ENCODE measurements at places on chromosomes 4 and X.
A peak's percentile ranks its signal among the peaks of the same experiment; 100 is the strongest.

DNA sequence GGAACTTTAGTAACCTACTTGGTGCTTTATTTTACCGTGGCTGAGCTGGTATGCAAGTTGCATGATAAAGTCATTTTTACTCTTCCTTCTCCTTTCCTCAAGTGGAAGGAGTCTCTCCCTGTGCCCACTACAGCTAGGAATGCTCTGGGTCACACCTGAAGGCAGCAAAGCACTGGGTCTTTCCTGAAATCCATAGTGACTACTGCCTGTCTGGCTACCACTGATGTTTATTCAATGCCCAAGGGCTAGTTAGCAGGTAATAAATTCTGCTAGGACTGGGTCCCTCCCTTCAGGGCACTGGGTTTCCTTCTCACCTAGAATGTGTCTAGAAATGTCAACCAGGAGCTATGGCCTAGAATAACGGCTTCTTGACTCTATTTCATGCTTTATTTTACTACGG lies 1081.4 kb downstream of the FAT4 start:
- no peak for DNase-seq

GRCh38 chrX:48720577-48721250 lies 24.2 kb downstream of the SUV39H1 start:
- no peak for DNase-seq

GRCh38 chr4:119833611-119834010 lies 205.0 kb upstream of the PDE5A start:
- DNase-seq = no peak

DNA sequence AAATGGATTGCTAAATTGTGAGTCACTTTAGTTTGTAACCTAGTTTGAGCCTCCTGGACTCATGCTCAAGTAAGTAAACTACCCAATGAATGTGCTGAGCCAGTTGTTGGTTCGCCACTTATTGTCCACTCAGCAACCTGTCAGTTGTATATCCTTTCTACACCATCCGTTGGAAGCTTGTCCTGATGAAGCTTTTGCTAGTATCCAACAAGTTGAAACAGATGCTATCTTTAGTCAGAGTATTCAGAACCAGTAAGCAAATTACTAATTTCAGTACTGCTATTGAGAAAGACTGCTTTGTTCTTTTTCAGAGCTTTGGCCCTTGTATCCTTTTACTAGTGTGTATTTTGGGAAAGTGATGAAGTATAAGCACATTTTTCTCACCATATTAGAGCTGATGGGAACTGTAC lies 4.3 kb upstream of the NAA15 start:
- no peak for DNase-seq

DNA sequence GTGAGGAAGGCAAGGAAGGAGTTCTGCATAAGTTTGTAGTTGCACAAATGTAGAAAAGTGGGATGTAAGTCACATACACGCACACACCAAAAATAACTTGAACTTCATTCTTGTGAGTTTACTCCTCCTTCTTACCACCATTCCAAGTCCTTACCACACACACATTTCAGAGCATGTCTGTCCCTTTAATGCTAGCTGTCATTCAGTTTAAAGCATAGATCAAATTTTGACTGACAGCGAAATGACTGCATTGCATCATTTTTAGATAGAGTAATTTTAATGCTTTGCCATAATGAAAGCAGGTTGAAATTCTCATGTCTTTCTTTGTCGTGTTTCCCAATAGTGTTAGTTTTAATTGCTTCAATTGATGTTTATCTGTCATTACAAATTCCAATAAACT lies 629.6 kb upstream of the HTR2C start:
- DNase-seq = no peak

DNA sequence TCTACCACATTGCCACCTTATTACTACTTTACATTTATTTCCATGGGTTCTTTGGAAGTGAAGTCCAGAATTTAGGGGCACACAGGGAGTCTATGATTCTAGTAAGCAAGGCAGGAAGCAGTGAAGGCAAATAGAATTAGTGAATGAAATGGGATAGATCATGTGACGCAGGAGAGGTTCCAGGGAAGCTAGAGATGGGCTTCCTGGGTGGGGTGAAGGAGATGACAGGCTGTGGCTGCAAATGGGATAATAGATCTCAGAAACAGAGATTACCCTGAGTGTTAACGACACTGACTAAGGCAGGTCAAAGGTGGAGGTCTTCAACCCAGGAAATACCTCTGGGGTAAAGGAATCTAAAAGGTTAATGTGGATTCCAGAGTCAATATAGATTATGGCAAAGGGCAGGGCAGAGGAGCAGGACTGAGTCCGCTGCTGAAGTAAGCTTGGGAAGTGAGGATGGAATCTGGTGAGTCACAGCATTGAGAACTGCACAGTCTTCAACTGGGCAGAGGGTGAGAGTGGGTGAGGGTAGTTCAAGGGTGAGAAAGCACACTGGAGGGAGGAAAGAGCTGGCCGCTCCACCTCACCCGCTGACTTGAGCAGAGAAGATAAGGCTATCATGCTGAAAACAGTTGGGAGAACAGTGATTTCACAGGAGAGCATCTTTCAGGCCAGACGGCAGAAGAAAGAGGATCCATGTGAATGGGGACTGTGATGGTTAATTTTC lies 70.8 kb downstream of the ANXA3 start:
- DNase-seq = no peak

DNA sequence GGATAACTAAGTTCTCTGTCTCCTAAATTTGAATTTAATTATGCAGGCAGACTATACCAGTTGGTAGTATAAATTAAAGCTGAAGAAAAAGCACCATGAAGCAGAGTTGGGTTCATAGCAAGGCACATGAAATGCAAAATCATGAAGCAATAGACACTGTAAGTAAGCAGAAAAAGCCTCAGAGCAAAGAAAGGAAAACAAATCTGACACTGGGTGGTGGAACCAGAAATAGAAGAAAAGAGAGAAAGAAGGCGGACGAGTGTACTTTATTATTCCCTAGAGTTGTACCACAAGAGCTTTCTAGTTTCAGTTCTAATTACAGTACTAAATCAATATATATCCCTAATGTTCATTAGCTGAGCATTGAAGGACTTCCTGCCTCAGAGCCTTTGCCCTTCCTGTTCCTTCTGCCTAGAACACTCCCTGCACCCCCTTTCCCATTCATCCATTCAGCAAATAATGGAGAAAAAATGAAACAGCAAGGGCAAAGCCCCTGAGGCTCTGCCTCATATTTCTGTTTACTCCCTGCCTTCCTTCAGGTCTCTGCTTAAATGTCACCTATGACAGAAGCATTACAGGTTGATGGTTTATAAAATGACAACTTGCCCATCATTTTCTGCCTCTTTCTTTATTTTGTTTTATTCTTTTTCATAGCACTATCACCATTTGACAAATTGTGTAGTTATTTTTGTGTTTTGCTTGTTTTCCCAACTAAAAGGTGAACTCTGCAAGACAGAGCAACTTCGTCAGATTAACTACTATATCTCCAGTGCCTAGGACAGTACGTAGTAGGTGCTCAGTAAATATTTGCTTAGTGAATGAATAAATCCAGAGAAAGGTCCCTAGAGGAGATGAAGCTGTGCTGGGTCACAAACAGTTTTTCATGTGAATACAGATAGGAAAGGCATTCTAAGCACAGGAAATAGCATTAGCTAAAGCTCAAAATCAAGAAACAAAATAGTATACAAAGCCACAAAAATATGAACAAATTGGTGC lies 154.0 kb upstream of the RASGEF1B start:
- DNase-seq = no peak

DNA sequence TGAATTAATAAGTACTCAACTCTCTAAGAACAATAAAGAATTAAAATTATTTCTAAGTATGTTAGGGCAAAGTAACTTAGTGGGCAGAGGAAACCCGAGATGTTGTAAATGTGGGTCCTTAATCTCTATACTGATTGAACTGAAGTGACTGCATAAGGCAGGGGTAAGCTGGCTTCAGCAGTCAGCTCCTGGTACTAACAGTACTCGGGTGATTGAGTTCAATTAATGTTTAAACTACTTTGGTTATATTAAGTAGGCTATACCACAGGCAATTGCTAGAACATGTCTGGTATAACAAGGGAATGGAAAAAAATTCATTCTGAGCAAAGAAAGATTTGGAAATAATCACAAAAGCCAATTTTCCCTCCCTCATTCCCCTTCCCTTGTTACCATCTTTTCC lies 90.7 kb downstream of the LNX1 start:
- DNase-seq = no peak

DNA sequence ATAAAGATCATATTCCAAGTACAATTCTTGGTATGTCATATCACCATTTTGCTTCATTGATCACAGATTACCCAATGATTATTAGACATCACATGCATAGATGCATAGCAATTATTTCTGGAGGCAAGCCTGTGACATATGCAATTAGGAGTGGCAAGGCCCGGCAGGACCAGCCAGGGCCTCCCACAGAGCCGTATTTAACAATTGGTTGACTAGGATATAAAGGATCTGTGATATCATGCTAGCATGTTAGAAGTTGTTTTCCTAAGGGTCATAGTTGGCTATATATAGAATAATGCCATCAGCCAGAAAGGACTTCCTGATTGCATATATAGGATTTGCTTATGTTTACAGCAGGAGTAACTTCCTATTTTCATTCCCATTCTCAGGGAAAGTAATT lies 103.5 kb upstream of the OTUD4 start:
- no peak for DNase-seq

DNA sequence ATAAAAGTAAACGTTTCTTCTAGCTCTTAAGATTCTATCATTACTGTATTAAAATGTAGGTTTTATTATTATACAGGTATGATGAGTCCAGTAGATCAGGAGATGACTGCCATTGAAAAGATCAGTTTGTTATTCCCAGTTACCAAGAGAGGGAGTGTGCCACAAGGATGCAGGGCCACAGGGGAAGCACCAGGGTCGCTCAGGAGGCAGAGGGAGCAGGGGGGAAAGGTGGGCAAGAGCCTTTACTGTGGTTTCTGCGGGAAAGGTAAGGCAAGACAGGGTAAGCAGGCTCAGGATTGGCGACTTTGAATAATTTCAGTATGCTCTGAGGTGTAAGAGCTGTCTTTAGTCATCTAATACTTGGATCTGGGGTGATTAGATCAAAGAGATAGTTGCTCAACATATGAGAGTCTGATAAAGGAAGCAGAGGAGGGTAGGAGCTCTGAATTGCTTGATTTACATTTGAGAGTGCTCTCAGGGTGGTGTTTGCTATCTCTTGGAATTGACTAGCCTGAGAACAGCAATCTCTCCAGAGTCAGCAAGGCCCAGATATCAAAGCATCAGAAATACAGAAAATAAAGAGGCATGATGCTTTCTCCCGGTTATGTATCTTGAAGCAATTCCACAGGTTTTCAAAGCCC lies 86.0 kb downstream of the NDST3 start:
- no peak for DNase-seq

DNA sequence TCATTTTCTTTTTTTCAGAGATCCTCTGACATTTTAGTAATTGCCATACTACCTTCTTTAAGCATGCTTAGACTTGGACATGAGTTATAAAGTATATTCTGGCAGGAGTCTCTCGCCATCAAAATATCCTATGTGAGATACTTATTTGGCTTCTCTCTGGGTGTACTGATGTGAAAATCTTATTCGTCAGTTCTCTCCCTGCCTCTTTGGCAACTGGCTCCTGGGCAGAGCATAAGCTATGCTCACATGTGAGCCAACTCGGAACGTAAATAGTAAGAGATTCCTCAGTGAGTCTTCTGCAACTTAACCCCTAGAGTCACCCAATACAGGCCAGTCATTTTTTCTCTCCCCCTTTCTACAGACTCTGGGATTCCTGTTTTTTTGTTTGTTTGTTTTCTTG lies 91.6 kb downstream of the MAGEB17 start:
- no peak for DNase-seq

- no peak for DNase-seq
Measured at GRCh38 chrX:124239324-124239723, 93.1 kb upstream of the TEX13D start.

- no peak for DNase-seq
Measured at GRCh38 chrX:87475793-87476192, 41.8 kb upstream of the KLHL4 start.

DNA sequence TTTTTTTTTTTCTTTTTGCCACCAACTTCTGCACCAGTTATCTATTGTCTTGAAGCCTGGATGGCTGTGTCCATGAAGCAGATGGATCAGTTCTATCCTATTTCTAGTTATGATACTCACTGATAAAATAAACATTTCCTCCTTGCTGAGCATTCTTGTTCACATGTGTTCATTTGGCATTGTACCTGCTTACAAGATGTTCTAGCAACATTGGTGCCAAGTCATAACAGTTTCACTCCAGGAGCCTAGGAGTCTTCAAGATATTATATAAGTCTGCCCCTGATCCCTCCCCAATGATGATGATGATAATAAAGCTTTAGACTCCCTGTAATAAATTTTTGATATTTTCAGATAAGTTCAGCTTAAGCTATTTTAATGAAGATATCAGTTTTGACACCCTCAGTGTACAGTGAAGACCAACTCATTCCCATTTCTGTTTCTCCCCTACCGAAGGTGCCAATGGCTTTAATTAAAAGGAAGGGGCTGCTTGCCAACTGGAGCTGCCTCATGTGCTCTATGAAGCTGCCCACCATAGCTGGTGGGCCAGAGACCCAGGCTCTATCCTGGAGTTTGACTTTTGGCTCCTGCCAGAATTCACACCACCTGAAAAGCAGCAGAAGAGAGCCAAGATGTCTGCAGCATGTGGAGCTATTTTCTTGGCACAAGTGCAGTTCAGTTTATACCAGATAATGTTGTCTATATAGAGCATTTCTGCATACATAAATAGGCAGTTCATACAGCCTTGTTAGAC lies 265.4 kb upstream of the TET2 start:
- DNase-seq = no peak

DNA sequence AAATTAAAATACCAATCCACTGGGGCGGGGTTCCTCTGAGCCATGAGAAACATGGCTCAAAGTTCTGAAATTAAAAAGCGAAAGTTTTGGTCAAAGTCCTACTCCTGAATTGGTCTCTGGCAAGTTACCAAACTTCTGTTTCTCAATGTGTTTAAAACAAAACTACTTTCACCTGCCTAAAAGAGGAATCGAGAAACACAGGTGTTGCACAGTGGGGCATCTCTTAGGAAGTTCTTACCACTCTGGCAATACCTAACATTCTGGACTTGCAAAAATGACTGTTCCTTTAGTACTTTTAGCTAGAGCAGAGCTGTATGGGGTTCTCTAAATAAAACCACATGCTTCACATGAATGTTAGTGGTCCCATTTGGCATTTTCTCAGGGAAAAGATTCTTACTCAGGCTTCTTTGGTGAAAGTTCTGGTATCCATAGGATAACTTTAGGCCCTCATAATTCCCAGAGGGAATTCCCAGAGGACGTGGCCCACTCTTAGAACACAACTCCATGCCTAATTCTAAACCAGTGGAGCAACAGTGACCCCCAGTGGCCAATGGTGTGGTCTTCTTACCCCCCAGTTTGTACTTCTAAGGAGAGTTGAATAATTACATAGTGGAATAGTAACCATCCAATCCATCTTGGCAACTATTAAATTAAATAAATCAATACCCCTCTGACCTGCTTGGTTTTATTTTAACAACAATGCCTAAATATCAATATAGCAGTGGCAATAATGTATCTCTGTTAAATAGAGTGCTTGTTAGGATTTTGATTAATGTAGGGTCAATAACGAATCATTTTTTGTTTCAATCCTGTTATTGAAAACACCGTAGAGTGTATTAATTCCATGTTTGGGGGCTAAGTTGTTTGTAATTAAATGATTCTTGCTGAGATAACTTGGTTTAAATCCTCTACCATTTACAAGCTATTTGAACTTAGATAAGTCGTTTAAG lies 21.9 kb downstream of the BMP3 start:
- peak; percentile 48 for DNase-seq

All from stimulated activated CD4-positive, alpha-beta T cell treated with anti-CD3 and anti-CD28 coated beads, Interleukin-2, amount 100 ng/mL, for 48 hours (primary cell).